Upper lobe of right lung (tissue), 1 donor: ENCODE measurements at places on chromosomes 5 and 9. TPM values are rescaled to one million over a fixed set of nuclear protein-coding genes. Genes with fewer than 3 reads are reported as not detected.

NR5A1 gene
- total RNA-seq, result not detected

PCDHGA9 gene
- total RNA-seq, result 5.4 TPM

MYMK gene
- not detected for total RNA-seq

BTNL8 gene
- 4.5 TPM for total RNA-seq

SOHLH1 gene
- not detected for total RNA-seq

RLN2 gene
- not detected for total RNA-seq

CCDC180 gene
- 4.0 TPM for total RNA-seq

GRCh38 chr9:99349870-99350269 is 127.8 kb downstream of the SEC61B start:
- H3K4me3 ChIP-seq, result no peak overlapping the region
- no peaks in the 10 kb centered on the region for H3K27me3 ChIP-seq
- H3K27ac ChIP-seq, result no peak overlapping the region
- H3K36me3 ChIP-seq, result no peaks in the 10 kb centered on the region
- no peaks in the 10 kb centered on the region for H3K4me1 ChIP-seq

DNA sequence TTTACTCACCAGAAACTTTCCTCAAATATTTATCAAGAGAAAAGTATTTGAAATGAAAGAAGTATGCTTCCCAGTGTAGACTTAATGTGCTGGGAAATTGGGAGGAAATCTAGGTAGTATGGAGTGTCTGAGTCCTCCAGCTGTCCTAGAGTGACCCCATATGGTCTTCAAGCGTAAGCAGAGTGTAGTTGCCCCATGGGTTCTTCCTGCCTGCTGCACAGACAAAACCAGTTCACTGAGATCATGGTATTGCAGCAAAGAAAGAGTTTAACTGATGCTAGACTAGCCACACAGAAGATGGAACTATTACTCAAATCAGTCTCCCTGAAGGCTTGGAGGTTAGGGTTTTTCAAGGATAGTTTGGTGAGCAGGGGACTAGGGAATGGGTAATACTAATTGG is 114.9 kb upstream of the PRLR start:
- DNase-seq, result no peak
- H3K36me3 ChIP-seq, result no peaks in the 10 kb centered on the region
- no peak overlapping the region for H3K27ac ChIP-seq
- no peaks in the 10 kb centered on the region for H3K27me3 ChIP-seq

- no peak overlapping the region for H3K27ac ChIP-seq
- DNase-seq, result no peak
- no peaks in the 10 kb centered on the region for H3K27me3 ChIP-seq
- H3K4me1 ChIP-seq, result no peaks in the 10 kb centered on the region
Observed at GRCh38 chr9:86176468-86176867, 77.1 kb upstream of the GOLM1 start.

DNA sequence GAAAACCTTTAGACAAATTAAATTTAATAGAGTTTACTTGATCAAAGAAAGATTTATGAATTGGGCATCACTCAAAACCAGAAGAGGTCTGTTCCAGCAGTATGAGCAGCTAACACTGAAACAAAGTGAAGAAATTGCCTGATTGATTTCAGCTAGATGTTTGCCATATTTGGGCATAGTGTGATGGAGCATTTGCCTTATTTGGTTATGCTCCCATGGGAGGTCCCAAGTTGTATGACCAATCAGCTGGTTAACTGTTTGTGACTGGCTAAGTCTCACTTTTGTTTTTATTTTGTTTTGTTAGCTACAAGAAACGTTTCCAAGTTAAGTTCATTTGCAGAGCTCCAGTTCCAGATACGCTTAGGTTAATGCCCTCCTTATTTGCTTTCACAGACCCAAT is 53.3 kb upstream of the LMNB1 start:
- H3K27me3 ChIP-seq, result no peaks in the 10 kb centered on the region
- DNase-seq, result no peak
- H3K4me3 ChIP-seq, result no peak overlapping the region
- H3K36me3 ChIP-seq, result no peaks in the 10 kb centered on the region
- H3K27ac ChIP-seq, result no peak overlapping the region
- H3K4me1 ChIP-seq, result no peaks in the 10 kb centered on the region

DNA sequence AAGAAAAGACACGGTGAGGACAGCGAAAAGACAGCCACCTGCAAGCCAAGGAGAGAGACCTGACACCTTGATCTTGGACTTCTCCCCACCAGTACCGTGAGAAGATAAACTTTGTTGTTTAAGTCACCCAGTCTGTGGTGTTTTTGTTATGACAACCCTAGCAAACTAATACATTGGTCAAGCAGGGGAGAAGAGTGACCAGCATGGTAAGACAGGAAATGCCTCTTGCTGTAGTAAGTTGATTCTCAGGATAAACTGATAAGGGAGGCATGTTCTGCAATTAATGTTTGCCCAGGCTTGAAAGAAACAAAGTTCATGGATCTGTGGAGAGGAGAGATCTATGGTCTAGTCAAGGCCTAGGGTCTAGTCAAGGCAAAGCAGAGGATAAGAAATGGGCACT is 801.2 kb downstream of the MAT2B start:
- no peak for DNase-seq
- H3K27ac ChIP-seq, result no peak overlapping the region
- H3K4me3 ChIP-seq, result no peak overlapping the region
- H3K27me3 ChIP-seq, result no peaks in the 10 kb centered on the region
- H3K4me1 ChIP-seq, result no peaks in the 10 kb centered on the region

DNA sequence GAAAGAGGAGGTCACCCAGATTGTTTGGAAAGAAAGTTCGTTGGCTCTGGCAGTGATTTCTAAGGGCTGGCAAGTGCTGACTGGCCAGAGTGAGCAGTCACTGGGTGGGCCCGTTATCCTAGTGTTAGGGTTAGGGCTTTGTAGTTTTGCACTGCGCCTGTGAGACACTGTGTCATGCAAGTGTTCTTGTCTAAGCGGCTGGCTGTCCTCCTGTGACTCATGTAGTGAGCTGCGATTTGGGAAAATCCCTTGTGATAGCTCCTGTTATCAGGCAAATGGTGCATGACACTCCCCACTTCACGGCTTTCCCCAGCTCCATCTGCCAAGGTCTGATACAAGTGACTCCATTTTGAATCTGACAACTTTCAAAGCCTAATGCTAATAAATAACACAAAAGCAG is 526.0 kb upstream of the ADAMTS16 start:
- no peaks in the 10 kb centered on the region for H3K36me3 ChIP-seq
- H3K4me1 ChIP-seq, result no peaks in the 10 kb centered on the region
- no peak for DNase-seq
- no peak overlapping the region for H3K27ac ChIP-seq
- H3K27me3 ChIP-seq, result no peaks in the 10 kb centered on the region

DNA sequence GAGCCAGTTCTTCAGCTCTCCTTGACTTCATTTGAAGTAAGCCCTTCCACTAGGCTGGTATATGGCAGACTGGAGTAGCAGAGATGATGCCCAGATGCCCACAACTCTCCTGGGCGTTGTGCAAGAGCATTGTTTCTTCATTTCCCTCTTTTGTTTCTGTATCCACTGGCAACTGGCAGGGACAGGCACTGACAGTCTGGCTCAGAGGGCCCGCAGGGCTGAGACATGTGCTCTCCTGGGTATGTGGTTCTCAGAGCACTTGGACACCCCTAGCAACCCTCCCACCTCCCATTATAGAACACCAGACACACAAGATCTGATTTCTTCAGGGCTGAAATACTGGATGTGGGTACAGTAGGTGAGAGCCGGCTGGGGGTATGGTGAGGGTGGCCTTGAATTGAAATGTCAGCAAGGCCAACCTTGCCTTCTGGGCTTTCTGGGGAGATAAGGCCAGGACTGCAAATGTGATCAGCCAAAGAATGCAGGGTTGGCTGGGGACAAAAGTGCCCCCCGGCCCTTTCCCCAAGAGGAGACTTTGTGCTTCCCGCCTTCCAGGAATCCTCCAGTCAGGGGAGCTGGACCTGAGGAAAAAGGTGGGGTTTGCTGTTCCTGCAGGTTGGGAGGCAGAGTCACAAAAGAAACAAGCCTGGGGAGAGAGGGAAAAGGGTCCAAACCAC is 28.6 kb upstream of the CTNNA1 start:
- no peaks in the 10 kb centered on the region for H3K4me1 ChIP-seq
- H3K36me3 ChIP-seq, result no peaks in the 10 kb centered on the region
- DNase-seq, result peak; percentile 71
- no peak overlapping the region for H3K4me3 ChIP-seq

GRCh38 chr5:10289353-10289752 is 18.3 kb downstream of the CMBL start:
- no peaks in the 10 kb centered on the region for H3K27me3 ChIP-seq
- H3K36me3 ChIP-seq, result peaks cover 5% of the 10 kb centered on the region
- no peak for DNase-seq

DNA sequence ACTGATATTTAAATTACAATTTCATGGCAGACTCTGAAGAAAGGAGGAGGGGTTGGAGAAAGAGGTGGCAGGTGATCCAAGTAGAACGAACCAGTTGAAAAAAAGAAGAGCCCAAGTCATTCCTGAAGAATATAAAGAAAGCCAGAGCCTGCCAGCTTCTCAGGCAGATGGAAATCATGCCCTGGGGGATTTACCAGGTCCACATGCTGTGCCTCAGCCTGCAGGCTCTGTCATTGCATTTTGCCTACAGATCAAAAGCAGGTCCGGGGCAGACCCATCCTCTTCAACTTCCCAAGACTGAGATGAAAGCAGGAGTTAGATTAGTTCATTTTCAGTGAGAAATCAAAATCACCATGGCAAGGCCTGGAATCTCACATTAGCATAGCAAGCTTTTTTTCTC is 48.5 kb downstream of the GDNF start:
- H3K27me3 ChIP-seq, result no peaks in the 10 kb centered on the region
- no peaks in the 10 kb centered on the region for H3K4me1 ChIP-seq
- H3K27ac ChIP-seq, result no peak overlapping the region
- no peak overlapping the region for H3K4me3 ChIP-seq
- no peak for DNase-seq
- no peaks in the 10 kb centered on the region for H3K36me3 ChIP-seq

GRCh38 chr9:5440426-5440825 is 2.7 kb upstream of the PLGRKT start:
- no peaks in the 10 kb centered on the region for H3K27me3 ChIP-seq
- H3K4me1 ChIP-seq, result peaks cover 15% of the 10 kb centered on the region
- H3K27ac ChIP-seq, result no peak overlapping the region
- no peaks in the 10 kb centered on the region for H3K36me3 ChIP-seq
- DNase-seq, result no peak

- no peak overlapping the region for H3K27ac ChIP-seq
- no peak overlapping the region for H3K4me3 ChIP-seq
- H3K27me3 ChIP-seq, result no peaks in the 10 kb centered on the region
- no peaks in the 10 kb centered on the region for H3K36me3 ChIP-seq
Observed at GRCh38 chr5:171434874-171435273, 15.4 kb downstream of the FGF18 start.

DNA sequence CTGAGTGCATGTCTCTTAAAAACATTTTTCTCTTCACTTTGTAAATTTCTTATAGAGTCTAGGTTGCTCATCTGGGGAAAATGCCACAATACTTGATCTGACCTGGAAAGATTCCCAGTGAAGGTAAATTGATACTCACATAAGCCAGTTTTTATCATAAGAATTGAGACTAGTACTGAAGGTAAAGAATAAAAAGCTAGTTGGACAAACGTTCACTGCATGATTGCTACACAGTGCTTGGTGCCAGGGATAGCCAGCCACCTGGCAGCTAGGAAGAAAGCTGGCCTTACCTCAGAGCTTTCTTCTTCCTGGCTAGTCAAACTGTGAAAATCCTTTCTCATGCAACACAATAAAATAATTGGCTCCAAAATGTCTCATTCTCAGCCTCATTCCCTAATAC is 77.1 kb downstream of the MUSK start:
- peaks cover 3% of the 10 kb centered on the region for H3K4me1 ChIP-seq
- H3K36me3 ChIP-seq, result no peaks in the 10 kb centered on the region
- no peak for DNase-seq
- H3K27me3 ChIP-seq, result no peaks in the 10 kb centered on the region
- H3K4me3 ChIP-seq, result no peak overlapping the region
